ENCODE measurements at places on chromosomes 11 and 22.

- DNase-seq = no peak
Measured at GRCh38 chr11:15707971-15708370, 593.2 kb downstream of the INSC start.

GRCh38 chr11:62430425-62430824 lies 11.6 kb downstream of the SCGB1A1 start:
- DNase-seq = no peak

DNA sequence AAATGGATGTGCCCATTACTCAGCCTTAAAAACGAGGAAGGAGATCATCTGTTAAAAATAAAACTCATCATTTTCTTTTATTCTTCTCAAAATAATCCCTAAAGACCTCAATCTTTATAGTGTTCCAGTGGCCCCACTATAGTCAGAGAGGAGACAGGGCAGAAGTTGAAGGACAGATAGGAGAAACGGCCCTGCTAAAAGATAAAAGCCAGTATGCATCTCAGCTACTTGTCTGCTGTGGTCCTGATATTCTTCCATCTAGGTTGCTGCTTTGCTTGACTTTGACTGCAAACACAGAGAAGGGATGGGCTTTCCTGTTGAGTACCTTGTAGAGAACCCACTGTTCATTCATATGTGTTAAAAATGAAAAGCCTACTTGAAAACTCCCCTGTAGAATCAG lies 31.4 kb downstream of the NF2 start:
- no peak for DNase-seq

DNA sequence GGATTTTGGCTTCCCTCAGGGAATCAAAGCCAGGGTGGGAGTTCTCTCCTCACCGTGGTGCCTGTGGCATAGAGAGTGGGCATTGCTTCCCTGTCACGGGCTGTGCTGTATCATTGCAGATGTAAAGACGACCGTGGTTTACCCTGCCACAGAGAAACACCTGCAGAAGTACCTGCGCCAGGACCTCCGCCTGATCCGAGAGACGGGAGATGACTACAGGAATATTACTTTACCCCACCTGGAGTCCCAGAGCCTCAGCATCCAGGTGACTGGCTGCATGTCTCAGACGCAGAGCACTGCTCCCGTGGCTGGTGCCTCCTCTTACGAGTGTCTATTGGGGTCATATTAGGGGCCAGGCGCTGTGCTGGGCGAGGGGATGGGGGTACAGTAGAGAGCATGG lies 24.2 kb upstream of the ST3GAL4 start:
- no peak for DNase-seq

DNA sequence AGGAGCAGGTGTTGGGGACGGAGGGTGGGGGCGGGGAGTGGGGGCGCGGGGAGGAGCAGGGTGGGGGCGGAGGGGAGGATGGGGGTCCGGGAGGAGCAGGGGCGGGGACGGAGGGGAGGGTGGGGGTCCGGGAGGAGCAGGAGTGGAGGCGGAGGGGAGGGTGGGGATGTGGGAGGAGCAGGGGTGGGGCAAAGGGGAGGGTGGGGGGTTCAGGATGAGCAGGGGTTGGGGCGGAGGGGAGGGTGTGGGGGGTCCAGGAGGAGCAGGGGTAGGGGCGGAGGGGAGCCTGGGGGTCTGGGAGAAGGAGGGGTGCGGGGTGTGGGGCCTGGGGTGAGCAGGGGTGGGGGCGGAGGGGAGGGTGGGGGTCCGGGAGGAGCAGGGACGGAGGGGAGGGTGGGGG lies 17.1 kb downstream of the CRELD2 start:
- no peak for DNase-seq

DNA sequence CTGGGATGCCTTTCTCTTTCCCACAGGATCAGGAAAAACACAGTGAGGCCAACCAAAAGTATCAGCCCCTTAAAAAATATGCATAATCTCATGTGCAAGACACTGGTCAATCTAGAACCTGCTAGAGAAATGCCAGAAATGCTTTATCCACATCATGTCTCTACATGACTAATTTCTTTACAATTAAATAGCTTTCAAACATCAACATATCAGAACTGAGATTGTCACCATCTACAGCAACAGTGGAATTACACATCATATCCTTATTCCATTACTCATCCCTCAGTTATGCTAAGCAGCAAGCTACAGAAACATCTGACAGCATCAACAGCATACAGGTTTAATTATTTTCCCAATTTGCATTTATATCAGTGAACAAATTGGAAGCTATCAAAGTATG lies 78.8 kb downstream of the DDIAS start:
- DNase-seq = no peak

- DNase-seq = no peak
Measured at GRCh38 chr22:47155131-47155885, 392.9 kb downstream of the TBC1D22A start.

GRCh38 chr11:363948-364761 lies 5.1 kb upstream of the B4GALNT4 start:
- no peak for DNase-seq

DNA sequence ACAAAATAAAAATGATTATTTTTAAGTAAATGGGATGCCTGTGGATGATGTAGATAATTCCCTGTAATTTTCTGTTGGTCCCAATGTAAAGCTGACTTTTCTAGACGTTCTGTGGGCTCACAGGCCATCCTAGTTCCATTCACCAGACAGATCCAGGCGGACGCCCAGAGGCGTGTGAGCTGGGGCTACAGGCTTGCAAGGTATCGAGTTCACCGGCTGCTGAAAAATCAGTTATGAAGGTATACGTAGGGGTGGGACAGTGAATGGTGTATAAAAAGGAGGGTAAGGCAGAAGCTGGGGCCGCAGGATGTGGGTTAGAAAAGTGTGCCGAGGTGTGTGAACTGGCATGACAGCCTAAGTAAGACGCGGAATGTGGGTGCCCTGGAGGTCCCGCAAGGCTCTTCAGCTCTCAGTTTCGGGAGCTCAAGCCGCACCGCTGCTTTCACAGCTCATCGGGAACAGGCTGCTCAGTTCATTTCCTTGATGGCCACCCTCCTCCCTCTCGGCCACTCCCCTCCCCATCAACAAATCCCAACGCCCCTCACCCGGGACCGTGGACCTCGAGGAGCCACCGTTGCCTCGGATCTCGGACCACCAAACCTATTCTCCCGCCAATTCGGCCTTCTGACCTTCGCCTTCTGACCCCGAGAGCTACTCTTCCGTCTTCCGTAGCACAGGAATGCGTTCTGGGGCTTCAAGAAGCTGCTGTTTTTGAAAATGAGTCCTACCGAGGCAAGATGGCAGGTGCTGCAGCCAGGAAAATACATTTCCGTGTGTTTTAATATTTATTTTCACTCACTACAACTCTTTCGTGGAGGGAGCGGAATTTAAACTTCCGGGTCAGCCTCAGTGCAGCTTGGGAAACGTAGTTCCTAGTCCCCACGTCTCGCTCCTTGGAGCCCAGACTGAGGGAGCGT lies at the start of gene XNDC1N:
TSS of gene XNDC1N (minus strand) at position 775 of the 917 bp plus-strand sequence. CDS start 5,241 bp downstream, outside the sequence.
- DNase-seq = peak; percentile 50

GRCh38 chr22:40616578-40616977 lies 19.9 kb downstream of the MRTFA start:
- no peak for DNase-seq

DNA sequence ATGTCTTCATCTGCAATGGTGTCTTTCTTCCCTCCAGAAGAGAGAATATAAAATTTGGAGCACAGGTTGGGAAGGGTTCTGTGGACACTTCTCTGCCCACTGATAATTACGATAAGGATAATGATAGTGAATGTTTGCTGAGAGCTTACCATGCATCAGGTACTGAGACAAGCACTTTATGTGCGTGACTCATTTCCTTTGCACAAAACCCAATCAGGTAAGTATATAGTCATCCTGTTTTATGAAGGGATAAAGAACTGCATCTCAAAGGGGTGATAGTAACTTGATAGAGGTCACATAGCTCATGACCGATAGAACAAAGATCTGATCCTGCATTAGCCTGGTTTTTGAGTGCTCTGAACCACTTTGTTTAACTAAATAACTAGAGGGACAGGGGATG lies 9.4 kb downstream of the DRD2 start:
- DNase-seq = no peak

GRCh38 chr11:117678658-117679406 lies 118.2 kb downstream of the DSCAML1 start:
- DNase-seq = no peak

GRCh38 chr11:8717876-8718753 lies 35.5 kb downstream of the RPL27A start:
- no peak for DNase-seq

GRCh38 chr22:44928711-44929358 lies 81.0 kb downstream of the PHF21B start:
- DNase-seq = no peak

DNA sequence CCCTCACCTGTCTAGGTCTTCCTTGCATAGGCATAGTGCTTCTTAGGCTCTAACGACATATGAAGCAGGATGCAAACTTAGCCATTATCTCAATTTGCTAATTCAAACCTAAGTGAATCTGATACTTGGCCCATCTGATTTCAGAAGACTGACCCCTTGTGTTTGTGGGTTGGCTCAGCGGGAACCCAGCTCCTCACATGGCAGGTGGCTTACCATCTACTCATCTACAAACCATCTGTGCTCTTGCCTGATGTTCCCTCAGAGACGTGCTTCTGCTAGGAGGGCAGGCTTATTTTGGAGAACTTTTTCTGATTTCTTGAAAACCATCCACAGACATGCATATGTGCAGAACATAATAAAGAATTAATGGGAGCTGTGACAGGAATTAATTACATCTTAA lies 15.2 kb downstream of the ELMOD1 start:
- DNase-seq = no peak

- DNase-seq = no peak
Measured at GRCh38 chr11:78451371-78452150, 33.9 kb upstream of the GAB2 start.

Measured in stimulated activated CD8-positive, alpha-beta memory T cell treated with anti-CD3 and anti-CD28 coated beads, Interleukin-4, amount 100 ng/mL, for 1 hour (primary cell).